ENCODE measurements at places on chromosomes 7 and 10.

DNA sequence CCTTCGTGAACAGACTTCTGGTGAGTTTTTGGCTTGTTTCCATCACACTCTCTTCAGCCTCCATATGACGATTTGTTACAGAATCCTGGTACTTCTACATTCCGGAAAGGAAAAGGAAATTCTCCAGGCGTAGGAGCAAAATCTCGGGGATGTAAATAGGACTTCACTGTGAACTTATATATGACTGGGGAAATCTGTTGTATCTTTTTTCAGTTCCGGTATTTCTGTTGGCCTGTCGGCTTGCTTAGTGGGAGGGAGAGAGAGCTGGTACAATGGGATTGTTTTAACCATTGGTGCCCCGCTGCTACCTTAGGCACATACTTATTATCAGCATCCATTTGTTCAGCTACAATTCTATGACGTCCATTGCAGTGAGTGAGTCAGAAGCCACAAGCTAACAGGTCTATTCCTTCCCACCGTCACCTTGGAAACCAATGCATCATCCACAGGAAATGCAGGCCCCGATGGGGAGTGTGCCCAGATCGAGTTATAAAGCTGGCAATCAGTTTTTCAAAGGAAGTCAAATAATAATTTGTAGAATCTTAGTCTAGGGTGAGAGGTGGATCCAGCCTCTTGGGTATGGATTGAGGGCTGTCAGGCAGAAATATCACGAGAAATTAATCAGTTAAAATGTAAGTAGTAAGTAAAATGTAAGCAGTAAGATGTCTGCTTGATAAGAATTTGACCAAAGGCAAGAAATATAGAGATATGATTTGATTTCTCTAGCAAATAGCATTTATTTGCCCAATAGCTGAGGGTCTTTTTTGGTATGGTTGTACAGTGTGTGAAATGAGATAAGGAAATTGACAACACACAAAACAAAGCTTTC, 92.0 kb upstream of the MKLN1 start:
- DNase-seq, result peak; percentile 40

- DNase-seq, result no peak
These were observed 260.9 kb downstream of the SDK1 start for GRCh38 chr7:3561932-3562331.

DNA sequence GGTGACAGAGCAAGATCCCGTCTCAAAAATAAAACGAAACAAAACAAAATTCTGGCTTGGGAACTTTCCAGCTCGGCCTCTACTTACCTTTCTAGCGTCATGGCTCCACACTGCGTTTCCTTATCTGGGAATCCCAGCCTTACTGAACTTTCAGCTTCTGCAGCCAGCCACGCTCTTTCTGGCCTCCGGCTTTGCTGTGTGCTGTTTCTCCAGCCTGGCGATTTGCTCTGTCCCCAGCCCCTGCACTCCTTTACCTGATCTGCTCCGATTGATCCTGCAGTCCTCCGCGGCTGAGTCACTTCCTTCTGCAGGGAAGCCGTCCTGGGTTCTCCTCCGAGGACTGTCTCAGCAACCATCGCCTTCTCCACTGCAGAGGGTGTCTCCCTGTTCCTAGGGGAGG, 71.0 kb upstream of the FAM171A1 start:
- DNase-seq, result no peak

DNA sequence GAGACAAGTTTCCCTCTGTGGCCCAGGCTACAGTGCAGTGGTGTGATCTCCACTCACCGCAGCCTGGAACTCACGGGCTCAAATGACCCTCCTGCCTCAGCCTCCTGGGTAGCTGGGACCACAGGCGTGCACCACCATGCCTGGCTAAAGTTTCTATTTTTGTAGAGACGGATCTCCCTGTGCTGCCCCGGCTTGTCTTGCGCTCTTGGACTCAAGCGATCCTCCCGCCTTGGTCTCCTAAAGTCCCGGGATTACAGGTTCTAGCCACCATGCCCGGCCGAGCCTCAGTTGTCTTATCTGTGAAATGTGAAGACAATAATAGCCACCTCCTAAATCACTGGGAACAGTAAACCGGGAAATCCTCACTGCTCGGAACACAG, 88.1 kb downstream of the FOXL3 start:
- no peak for DNase-seq

GRCh38 chr10:71608819-71609768, 110.5 kb downstream of the C10orf105 start:
- peak; percentile 33 for DNase-seq
